Suprapubic skin (tissue), 4 donors: ENCODE measurements at places on chromosomes 3 and 15. TPM values are rescaled to one million over a fixed set of nuclear protein-coding genes. Genes with fewer than 3 reads are reported as not detected.

Gene HEMK1
- 9.2 TPM for total RNA-seq

Gene MUC4
- total RNA-seq, result not detected

Gene LRRC34
- 0.56 TPM for total RNA-seq

GRCh38 chr15:60708684-60709083 lies 229.7 kb upstream of the ICE2 start:
- H3K27me3 ChIP-seq, result no peaks in the 10 kb centered on the region
- DNase-seq, result no peak
- no peak overlapping the region for H3K4me3 ChIP-seq
- H3K4me1 ChIP-seq, result peaks cover 12% of the 10 kb centered on the region
- H3K27ac ChIP-seq, result no peak overlapping the region
- H3K36me3 ChIP-seq, result no peaks in the 10 kb centered on the region

GRCh38 chr15:40059821-40060220 lies 20.8 kb upstream of the SRP14 start:
- H3K36me3 ChIP-seq, result no peaks in the 10 kb centered on the region
- no peak for DNase-seq
- peaks cover 15% of the 10 kb centered on the region for H3K4me1 ChIP-seq

DNA sequence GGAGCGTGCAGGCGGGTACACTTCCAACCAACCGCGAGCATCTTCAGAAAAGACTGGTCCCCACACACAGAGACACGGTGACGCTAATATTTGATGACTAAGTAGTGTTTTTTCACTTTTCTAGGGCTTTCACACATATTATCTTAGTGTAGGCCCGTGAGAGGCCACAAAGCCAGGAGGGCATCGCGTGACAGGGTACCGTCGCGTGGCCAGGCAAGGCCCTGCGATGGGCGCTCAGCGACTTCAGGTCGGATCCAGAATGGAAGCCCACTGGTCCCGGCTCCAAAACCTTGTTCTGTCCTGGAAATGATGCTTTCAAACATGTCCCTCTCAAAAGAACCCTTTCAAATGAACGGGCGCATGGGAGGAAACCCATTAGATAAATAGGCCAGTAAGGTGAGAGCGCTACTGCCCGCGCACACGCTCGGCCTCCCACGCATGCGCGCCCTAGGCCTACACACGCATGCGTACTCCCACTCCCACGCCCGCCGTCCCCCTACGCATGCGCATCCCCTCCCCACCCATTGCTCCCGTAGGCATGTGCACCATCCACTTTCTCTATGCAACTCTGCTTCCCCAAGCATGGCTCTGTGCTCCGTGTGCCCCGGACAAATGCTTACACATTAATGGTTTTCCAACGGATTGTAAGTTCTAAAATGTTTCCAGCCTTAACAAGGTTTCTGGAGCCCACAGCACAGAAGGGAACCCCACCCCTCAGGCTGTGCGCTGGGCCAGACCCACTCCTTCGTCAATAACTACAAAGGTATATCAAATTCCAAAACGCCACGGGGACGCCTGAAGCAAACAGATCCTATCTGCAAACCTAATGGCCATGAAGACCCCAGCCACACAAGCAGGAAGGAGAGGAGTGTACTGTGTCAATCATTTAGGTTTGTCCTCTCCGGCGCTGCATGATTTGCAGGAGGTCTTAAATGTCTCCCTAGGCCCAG lies 72.1 kb downstream of the OCA2 start:
- no peaks in the 10 kb centered on the region for H3K4me1 ChIP-seq
- H3K4me3 ChIP-seq, result no peak overlapping the region
- no peak overlapping the region for H3K27ac ChIP-seq
- H3K27me3 ChIP-seq, result no peaks in the 10 kb centered on the region

DNA sequence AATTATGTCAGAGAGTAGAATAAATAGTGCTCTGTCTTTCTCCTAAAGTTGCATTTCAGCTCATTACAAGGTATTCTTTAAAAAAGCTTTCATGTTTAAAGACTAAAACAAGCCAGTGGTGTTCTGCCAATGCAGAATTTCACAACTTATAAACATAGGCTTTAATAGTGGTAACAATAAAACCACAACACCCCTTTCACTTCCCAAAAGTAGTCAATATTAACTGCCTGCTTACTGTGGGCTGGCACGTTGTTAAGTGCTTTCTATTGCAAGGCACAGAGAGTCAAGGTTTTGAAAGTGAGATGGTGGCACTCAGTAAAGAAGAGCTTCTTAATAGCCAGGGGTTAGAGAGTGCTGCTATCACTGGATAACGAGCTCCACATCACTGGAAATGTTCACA lies 8.4 kb upstream of the RTP1 start:
- no peaks in the 10 kb centered on the region for H3K36me3 ChIP-seq
- peaks cover 4% of the 10 kb centered on the region for H3K4me1 ChIP-seq
- no peaks in the 10 kb centered on the region for H3K27me3 ChIP-seq
- H3K4me3 ChIP-seq, result no peak overlapping the region

DNA sequence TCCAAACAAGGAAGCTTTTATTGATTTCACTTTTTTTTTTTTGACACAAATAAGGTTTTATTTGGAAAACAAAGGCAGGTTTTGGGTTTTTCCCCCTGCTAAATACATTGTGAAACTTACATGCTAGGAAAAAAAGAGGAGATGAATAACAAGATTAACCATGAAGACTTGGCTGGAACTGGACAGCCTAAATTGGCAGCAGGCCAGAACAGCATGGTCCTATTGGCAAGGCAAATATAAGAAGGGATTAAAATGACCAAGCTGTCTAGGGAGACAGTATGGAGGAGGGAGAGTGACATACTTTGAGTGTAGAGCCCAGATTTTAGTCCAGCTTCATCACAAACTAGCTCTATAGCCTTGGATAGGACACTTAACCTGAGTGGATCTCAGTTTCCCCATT lies 63.9 kb upstream of the BBX start:
- no peaks in the 10 kb centered on the region for H3K4me1 ChIP-seq
- no peak overlapping the region for H3K27ac ChIP-seq
- no peak for DNase-seq
- no peaks in the 10 kb centered on the region for H3K36me3 ChIP-seq
- H3K27me3 ChIP-seq, result no peaks in the 10 kb centered on the region
- no peak overlapping the region for H3K4me3 ChIP-seq

- H3K36me3 ChIP-seq, result no peaks in the 10 kb centered on the region
- no peak for DNase-seq
- H3K27me3 ChIP-seq, result no peaks in the 10 kb centered on the region
- no peaks in the 10 kb centered on the region for H3K4me1 ChIP-seq
- no peak overlapping the region for H3K27ac ChIP-seq
These were observed 39.5 kb upstream of the GOLGA6B start for GRCh38 chr15:72614810-72615532.

DNA sequence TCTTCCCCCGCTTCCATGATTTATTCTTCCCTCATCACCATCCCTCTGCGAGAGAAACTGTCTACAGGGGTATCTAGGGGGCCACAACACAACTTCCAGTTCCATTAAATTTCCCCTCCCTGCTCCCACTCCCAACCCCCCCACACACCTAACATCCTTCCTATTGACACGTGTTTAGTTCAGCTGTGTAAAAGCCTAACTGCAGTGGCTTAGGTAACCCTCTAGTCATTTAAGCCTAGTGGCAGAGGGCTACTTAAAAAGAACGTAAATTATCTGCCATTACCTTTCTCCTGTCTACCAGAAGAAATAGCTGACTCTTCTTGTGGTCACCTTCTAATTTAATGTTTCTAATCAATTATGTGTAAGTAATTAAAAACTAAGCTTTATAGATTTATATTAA lies 56.3 kb downstream of the ZNF148 start:
- H3K36me3 ChIP-seq, result peaks cover 9% of the 10 kb centered on the region
- DNase-seq, result no peak
- no peak overlapping the region for H3K4me3 ChIP-seq
- peaks cover 2% of the 10 kb centered on the region for H3K4me1 ChIP-seq
- no peak overlapping the region for H3K27ac ChIP-seq
- no peaks in the 10 kb centered on the region for H3K27me3 ChIP-seq
